Activated CD4-positive, alpha-beta T cell treated with anti-CD3 and anti-CD28 coated beads, Interleukin-2, amount 50 U/mL, for 1 hour (primary cell): ENCODE measurements at places on chromosomes 6 and 20.

- no peak for DNase-seq
Measured at GRCh38 chr20:50418890-50419642, 91.1 kb upstream of the PTPN1 start.

GRCh38 chr20:31716818-31717477, 5.7 kb downstream of the BCL2L1 start:
- no peak for DNase-seq

GRCh38 chr6:87995461-87995860, 52.2 kb upstream of the SPACA1 start:
- DNase-seq: no peak

DNA sequence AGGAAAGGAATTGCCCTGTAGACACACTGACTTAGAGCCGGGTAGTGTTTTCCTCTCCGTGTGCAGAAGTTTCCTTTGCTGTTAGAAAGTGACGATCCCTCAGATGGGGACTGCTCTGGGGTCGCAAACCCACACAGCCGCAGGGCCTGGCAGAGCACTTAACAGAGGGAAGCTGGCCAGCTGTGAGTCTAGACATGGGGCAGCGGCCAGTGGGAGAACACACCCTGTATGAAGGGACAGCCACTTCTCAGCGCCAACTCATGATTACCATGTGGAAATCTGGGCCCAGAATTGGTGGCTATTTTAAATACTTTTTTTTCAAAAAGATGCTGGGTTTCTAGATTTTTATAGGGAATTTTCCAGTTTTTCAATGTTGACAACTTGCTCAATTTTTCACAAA, 39.4 kb downstream of the SLC9A8 start:
- DNase-seq: no peak

DNA sequence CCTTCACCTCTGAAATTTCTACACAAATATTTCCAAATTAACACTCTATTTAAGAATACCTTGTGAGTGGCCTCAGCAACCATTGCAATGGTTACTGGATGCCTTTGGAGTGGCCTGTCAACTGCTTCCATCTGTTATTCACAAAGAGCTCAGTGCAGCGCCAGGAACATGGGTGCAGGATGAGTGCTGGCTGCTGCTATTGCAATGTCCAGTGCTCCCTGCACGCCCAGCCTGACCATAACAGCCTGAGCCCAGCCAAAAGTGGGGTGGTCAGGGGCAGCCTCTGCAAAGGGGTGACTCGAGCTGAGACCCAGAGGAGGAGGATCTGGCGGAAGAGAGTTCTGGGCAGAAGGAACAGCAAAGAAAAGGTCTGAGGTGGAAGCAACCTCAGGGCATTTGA, 18.4 kb downstream of the CASS4 start:
- DNase-seq: no peak

DNA sequence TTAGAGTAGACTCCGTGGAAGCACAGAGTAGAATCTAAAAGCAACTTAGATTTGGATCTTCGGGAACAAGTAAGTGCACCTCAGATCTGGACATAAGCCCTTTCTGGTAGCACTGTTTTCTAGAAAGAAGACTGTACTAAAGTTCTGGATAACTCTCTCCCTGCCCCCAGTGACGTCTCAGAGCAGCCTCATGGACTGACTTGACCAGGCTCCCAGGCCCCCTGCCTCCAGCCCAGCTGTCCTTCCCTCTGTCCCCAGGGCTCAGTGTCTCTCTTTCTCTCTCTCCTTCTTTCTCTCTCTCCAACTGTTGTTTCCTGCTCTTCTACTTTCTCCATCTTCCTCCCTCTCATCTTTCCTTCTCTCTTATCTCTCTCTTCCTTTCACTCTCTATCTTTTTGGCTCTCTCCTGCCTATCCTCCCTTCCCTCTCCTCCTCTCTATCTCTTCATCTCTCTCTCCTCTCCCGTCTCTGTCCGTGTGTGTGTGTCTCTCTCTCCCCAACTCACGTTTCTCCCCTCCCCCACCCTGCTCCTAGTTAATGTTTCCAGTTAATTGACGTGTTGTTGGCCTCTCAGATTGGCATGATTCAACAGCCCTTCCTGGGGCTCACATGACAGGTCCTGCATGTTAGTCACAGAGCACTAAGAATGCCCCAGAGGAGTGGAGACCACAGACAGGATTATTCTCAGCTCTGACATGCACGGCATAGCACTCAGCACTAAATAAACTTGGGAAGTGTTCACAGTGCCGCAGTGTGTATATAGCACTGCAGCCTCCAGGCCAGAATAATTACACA, 180.4 kb upstream of the FOXQ1 start:
- no peak for DNase-seq

- DNase-seq: no peak
Measured at GRCh38 chr6:45970326-45970725, 45.3 kb downstream of the CLIC5 start.
